D341Med (cell line): ENCODE measurements at places on chromosomes 11 and 22.

GRCh38 chr11:97356144-97356543, 966.3 kb downstream of the JRKL start:
- DNase-seq = peak; percentile 32

- peak; percentile 94 for DNase-seq
These were observed 33.8 kb upstream of the PPARA start for GRCh38 chr22:46116491-46116958.

DNA sequence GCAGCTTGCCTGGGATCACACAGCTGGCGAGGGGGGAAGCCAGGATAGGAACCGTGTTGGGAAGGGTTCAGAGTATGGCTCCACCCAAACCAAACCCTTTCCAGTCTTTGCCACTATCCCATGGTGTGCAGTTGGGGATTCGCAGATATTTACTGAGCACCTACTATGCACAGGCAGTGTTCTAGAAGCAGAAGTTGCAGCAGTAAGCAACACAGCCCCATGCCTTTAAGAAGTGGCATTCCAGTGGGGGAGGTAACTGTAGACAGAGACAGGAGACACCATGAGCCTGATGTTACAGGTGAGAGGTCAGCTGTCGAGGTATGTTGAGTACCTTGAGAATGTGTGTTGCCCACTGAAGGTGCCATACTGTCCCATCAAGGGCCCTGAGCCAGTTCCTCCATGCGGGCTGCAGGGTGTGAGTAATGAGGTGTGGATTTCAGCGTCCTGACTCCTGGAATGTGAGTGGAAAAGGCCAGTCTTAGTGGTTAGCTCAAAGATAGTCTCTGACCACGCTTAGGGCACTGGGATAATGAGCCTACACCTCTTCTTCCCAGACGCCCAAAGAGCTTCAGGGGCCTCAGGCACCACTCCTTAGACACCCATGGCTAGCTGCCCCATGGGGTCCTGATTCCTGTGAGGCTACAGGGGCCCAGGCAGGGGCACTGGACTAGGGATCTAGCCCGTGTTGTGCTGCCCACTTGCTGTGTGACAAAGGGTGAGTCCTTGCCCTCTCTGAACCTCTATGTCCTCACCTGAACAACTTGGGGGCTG, 71.8 kb upstream of the TP53I11 start:
- DNase-seq = no peak

GRCh38 chr11:73528483-73529203, 69.3 kb downstream of the FAM168A start:
- DNase-seq = no peak

DNA sequence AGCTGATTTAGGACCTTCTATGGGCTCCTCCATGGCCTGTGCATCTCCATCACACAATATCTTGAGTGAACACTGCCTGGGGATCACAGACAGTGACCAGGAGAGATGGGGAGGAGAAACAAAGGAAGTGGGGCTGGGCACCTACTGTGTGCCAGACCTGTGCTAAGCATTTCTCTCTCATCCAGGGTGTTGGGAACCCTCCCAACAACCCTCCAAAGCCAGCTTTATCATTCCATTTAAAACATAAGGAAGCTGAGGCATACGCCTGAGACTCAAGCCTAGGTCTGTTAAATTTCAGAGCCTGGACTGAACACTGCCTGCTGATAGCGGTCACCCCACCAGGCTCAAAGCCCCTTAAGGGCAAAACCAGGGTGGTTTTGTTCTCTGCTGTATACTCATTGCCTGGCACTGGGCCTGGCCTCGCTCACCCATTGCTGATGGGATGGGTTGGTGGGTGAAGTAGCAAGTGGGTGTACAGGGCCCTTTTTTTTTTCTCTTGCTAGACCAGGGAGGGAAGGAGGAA, 130.1 kb downstream of the MN1 start:
- DNase-seq = no peak

- DNase-seq = no peak
These were observed 71.2 kb downstream of the MYO7A start for GRCh38 chr11:77199137-77199745.

GRCh38 chr11:119520966-119521365, 98.0 kb upstream of the THY1 start:
- DNase-seq = no peak

DNA sequence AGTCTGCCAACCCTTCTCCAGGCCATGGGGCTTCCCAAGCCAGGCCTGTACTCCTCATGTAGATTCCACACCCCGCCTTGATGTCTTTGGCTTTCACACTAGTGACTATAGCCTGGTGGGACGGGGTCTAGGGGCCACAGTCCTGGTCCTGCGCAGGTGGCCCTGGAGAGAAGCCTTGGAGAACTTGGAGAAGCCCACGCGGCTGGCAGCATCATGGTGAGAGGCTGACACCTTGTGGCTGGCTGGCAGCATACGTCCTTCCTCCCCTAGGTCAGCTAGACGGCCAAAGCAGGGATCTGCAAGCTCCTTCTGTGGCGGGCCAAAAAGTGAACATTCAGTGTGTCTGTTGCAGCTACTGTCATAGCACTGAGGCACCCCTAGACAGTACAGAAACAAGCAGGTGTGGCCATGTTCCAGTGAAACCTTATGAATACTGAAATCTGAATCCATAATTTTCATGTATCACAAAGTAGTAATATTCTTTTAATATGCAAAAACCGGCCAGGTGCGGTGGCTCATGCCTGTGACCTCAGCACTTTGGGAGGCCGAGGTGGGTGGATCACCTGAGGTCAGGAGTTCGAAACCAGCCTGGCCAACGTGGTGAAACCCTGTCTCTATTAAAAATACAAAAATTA, 42.0 kb downstream of the FAM83F start:
- DNase-seq = peak; percentile 85

DNA sequence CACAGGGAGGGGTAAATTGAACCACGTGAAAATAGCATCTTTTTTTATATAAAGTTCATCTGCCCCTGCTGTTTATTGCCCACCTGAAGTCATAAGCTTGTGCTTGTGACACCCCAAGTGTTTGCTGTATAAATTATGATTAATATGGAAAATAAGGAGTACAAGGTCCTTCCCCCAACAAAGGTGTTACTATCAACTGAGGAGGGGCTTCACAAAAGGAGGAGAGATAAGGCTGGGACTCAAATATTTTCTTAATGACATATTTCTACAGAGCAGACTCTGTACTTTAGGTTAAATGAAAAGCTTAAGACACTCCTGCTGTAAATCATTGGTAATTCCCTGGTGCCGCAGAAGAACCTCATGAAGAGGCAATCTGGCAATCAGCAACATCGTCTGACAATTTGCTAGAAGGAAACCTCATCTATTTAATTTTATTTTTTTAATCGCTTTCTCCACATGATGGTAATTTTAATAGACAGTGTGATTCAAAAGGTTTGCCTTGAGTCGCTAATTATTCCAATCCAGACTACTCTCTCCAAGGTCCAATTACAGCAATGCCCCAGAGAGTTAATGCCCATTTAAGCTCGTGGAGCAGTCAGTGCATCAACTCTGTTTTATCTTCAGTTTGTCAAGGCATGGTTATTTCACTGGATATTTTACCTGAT, 1432.4 kb downstream of the FAM181B start:
- peak; percentile 14 for DNase-seq

- peak; percentile 16 for DNase-seq
These were observed 79.7 kb downstream of the DGCR2 start for GRCh38 chr22:19042285-19043120.

GRCh38 chr11:126282736-126283591, at the start of gene TIRAP:
TSS of gene TIRAP (plus strand) at chr11:126283093. CDS start at chr11:126290895, 7,802 bp downstream.
- peak; percentile 71 for DNase-seq
